Vagina (tissue), 2 donors: ENCODE measurements at places on chromosomes 13 and 19.
A peak's percentile ranks its signal among the peaks of the same experiment; 100 is the strongest.

- no peak for DNase-seq
Observed at GRCh38 chr13:41061914-41062837, 867 bp downstream of the WBP4 start.

DNA sequence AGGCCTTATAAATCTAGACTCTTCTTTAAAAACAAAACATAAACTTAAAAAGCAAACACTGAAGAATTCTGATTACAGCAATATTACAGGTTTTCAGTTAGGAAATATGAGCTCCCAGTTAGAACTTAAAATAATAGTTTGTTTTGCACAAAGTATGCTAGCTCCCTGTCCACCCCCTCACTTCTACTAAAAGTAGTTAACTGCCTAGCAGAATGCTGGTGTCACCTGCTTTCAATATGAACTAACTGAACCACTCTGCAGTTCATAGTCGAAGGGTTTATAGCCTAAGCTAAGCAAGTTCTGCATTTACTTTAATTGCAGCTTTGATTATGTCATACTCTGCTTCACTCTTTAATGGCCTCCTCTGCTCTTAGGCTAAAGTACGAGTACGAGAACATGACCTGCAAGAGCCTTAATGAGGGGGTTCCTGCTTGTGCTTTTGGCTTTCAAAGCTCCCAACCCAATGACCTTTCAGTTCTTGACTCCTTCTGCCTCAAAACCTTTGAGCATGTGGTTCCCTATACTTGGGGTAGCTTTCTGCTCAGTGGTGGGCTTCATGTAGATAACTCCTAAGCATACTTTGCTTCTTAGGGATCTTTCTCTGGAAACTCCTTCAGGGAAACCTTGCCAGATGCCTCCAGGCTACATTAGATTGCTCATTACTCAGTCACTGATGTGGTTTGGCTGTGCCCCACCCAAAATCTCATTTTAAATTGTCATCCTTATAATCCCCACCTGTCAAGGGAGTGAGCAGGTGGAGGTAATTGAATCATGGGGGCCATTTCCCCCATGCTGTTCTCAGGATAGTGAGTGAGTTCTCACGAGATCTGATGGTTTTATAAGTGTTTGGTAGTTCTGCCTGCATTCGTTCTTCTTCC is 278.9 kb upstream of the ARGLU1 start:
- DNase-seq: no peak

- DNase-seq: no peak
Observed at GRCh38 chr19:34676697-34677385, at the start of gene SCGB2B2. TSS of gene SCGB2B2 (minus strand) at chr19:34677159. CDS start at chr19:34594563, 82,596 bp downstream.

- no peak for DNase-seq
Observed at GRCh38 chr13:72463561-72463960, 263.9 kb downstream of the MZT1 start.

DNA sequence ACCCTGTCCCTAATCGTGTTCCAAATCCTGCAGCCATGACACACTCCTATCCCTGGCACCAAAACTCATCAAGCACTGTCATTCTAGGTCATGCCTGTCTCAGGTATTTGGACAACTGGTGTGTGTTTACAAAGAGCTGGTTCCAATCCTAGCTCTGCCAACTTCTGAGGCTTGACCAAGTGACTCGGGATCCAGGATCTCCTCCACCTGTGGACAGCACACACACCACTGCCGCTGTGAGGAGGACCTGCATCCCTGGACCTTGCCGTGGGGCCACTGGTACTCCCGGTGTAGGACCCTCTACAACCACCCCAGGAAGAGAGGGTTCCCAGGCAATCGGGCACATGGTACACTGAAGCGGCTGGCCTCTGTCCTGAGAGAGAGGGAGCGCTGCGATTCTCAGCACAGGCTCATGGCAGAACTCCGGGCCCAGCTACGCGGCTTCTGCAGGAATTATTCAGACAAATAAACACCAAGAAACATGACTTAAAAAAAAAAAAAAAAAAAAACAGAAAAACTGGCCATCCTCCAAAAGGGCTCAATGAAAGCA is 20.4 kb downstream of the MLLT1 start:
- DNase-seq: no peak

- no peak for DNase-seq
Observed at GRCh38 chr13:96020155-96020575, 33.0 kb downstream of the UGGT2 start.

DNA sequence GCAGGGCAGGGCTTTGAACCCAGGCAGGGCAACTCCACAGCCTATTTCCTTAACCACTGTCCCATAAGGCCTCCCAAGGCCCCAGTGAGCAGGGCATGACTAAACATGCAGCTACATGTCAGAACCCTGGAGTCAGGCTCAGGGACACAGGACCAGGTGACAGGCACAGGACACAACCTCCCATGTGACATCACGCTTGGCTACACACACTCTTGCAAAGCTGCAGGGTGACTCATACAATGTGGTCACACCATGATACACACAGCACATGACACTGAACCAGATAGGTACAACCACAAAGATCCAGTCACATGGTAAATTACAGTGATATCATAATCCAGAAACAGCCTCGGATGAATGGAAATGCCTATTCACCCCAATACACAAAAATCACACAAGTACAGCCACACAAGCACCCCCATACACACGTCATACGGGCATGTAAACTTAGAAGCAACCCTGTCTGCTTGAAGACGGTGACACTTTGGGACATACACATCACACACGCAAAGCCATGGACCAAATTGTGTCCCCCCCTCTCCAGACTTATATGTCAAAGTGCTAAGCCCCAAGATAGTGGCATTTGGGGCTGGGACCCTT is 14.5 kb downstream of the KLK4 start:
- no peak for DNase-seq

DNA sequence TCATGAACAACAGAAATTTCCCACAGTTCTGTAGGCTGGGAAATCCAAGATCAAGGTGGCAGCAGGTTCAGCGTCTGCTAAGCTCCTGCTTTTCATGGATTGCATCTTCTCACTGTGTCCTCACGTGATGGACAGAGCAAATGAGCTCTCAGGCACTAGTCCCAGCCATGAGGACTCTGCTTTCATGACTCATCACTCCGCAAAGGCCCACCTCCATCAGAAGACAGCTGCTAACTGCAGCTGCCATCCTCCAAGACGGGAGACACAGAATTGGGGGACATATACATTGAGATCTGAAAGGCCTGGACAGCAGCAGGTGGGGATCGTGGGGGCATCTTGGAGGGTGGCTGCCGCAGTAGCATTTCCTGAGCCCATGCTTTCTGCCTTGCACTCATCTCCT is 44.4 kb upstream of the SPATA13 start:
- no peak for DNase-seq

DNA sequence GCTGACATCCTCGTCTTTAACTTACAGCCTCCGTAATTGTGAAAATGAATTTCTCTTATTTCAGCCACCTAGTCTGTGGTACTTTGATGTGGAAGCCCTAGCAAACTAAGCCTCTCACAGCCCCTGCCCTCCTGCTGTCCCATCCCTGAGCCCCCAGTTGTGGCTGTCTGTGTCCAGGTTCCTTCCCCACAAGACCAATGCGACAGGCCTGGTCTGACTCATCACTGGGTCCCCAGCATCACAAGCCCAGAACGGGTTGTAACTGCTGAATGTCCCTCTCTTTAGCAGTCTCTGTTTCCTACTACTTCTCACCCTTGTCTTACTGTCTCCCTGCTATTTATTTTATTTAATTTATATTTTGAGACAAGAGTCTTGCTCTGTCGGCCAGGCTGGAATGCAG is 5.7 kb downstream of the POU2F2 start:
- DNase-seq: no peak

DNA sequence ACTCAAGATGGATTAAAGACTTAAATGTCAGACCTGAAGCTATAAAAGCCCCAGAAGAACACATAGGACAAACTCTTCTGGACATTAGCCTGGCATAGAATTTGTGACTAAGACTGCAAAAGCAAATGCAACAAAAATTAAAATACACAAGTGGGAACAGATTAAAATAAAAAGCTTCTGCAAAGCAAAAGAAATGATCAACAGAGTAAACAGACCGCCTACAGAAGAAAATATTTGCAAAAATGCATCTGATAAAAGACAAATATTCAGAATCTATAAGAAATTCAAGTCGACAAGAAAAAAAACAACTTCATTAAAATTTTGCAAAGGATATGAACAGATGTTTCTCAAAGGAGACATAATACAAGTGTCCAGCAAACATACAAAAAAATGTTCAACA is 537.8 kb downstream of the SLITRK1 start:
- no peak for DNase-seq

DNA sequence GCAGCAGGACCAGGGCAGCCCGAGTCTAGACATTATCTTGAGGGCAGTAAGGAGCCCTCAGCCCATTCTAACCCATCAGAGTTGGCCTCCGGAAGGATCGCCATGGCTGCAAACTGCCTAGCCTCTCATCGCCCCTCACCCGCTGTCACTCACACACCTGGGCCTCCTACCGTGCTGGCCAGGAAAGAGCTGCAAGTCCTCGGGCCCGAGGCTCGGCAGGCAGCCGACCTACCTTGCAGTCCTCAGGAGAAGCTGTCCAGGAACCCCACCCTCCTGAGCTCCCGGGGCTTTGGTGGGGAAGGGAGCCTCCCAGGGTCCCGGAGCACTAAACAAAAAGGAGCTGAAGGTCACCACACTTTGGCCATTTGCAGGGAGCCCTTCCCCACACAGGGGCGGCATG is 46.8 kb downstream of the CCNE1 start:
- DNase-seq: no peak

DNA sequence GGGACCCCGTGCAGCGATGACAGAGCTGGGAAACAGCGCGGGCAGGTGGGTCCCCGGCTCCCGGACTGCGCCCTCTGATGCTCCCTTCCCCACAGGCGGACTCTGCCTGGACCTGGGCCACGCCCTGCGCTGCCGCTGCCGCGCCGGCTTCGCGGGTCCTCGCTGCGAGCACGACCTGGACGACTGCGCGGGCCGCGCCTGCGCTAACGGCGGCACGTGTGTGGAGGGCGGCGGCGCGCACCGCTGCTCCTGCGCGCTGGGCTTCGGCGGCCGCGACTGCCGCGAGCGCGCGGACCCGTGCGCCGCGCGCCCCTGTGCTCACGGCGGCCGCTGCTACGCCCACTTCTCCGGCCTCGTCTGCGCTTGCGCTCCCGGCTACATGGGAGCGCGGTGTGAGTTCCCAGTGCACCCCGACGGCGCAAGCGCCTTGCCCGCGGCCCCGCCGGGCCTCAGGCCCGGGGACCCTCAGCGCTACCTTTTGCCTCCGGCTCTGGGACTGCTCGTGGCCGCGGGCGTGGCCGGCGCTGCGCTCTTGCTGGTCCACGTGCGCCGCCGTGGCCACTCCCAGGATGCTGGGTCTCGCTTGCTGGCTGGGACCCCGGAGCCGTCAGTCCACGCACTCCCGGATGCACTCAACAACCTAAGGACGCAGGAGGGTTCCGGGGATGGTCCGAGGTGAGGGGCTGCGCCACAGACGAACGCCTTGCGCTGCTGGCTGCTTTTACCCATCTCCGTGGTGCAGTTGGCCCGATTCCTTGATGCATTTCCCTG is 7.8 kb upstream of the SELENOV start:
- no peak for DNase-seq

GRCh38 chr19:55486971-55487923 is 989 bp upstream of the SSC5D start:
- DNase-seq: no peak

- peak; percentile 29 for DNase-seq
Observed at GRCh38 chr19:30208436-30209060, 163.6 kb upstream of the ZNF536 start.

GRCh38 chr19:18208098-18208951 is 4.5 kb upstream of the RAB3A start:
- DNase-seq: no peak

DNA sequence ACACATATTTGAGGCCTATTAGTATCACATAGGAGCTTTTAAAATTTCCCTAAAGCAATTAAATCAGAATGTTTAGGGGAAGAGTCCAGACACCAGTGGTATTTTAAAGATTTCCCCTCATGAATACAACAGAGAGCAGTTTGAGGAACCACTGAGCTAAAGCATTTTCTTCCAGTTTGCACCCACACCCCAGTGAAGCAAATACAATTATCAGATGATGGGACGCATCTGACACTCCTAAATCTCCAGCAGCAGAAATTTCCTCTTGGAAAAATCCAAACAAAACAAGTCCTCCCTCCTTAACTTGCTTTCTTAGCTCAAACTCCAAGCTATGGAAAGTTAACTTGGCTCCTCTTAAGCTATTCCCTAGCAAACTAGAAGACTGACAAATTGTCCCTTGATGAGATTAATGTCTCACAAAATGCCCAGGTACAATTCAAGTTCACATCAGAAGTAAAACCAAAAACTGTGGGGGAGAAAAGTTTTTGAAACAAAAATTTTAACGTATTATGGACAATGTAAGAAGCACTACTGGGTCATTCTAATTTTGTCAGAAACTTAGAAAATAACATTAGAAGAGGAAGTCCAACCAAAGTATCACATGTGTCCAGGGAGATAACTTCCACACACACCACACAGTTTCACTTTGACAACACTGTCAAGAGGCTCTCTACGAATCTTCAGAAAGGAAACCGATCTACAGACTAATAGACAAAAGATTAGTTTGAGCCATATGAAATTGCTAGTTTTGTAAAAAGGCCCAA is 74.1 kb downstream of the ABCC4 start:
- DNase-seq: no peak

- DNase-seq: no peak
Observed at GRCh38 chr19:13883516-13884064, 6.7 kb downstream of the NANOS3 start.

DNA sequence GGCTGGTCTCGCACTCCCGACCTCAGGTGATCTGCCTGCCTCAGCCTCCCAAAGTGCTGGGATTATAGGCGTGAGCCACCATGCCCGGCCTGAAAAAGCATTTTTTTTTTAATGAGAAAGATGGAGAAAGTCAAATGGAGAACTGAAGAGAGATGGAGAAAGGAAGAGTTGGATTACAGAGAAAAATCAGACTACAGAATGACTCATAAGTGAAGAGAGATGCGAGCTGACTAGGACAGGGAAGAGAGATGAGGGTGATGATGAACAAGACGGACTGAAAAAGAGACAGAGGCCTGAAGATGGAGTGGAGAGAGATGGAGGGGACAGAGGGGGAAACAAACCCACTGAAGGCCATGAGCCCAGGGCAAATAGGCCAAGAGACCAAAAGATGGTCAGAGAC is 1.5 kb downstream of the DHX34 start:
- DNase-seq: no peak

- no peak for DNase-seq
Observed at GRCh38 chr13:33015791-33016323, 366 bp upstream of the KL start.

GRCh38 chr19:947707-948539 is 22.1 kb downstream of the ARID3A start:
- DNase-seq: no peak

- no peak for DNase-seq
Observed at GRCh38 chr19:38670921-38671398, 23.5 kb downstream of the ACTN4 start.

DNA sequence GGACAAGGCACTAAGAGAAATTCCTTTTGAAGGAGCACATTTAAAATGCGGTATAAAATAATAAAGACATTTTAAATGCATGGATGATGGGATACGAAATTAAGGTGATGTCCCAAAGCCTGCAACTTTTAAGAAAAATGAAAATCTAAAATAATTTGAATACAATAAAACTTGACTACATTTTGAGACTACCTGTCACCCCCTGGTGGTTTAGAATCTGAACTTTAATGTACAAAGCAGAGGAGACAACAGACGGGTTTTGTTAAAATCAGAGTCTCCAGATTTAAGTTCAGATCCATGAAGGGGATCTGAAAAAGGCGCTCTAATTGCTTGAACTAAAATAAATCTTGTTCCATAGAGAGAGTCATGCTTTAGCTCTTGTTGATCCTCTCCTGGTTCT is 1129.3 kb upstream of the PCDH20 start:
- no peak for DNase-seq

GRCh38 chr13:61774903-61775302 is 359.3 kb upstream of the PCDH20 start:
- DNase-seq: no peak
